ENCODE measurements at places on chromosomes 7 and 10.

DNA sequence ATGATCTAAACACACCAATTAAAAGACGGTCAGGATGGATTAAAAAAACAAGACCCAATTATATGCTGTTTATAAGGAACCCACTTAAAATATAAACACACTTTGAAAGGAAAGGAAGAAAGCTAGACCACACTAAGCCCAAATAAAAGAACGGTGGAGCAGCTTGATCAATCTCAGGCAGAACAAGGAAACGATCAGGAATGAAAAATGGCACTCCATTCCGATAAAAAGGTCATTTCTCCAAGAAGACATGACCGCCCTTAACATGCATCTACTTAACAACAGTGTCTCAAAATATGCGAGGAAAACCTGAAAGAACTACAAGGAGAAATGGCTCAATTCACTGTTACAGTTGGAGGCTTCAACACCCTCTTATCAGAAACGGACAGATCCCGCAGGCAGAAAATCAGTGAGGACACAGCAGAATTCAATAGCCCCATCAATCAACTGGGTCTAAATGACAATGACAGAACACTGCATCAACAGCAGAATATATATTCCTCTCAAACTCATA is 210.0 kb downstream of the MAD1L1 start:
- DNase-seq, result no peak

DNA sequence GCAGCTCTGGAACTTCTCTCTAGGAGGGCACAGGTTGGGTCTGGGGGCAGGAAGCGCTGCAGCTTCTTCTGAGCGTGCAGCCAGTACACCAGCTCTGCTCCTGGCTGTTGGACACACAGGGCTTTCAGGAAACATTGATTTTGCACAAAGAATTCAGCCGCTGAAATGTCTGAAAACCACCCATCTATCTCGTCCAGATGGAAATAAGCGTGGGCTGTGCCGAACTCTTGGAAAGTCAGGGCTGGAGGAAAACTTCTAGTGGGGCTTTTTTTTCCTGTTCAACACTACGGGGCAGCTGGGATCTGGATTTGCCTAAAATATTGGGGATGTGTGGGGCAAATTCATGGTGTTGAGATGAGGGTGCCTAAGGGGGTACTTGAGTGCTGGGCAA is 31.2 kb downstream of the PALD1 start:
- no peak for DNase-seq

DNA sequence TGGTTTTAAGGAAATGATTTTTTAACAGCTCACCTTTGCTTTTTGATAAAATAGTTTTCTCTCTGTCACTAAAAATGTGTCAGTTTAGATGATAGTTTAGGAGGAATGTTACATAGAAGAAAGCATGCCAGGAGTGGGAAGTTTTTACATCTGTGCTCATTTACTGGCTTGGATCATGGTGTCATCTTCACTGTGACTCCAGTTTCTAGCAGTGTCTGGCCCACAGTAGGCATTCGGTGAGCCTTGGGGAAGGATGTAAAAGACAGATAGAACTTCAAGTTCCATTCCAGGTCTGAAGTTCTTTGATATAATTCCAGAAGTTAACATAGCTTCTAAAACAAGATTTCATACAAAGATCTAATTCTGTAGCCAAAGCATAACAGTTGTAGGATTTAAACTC is 259.2 kb downstream of the BICC1 start:
- no peak for DNase-seq

DNA sequence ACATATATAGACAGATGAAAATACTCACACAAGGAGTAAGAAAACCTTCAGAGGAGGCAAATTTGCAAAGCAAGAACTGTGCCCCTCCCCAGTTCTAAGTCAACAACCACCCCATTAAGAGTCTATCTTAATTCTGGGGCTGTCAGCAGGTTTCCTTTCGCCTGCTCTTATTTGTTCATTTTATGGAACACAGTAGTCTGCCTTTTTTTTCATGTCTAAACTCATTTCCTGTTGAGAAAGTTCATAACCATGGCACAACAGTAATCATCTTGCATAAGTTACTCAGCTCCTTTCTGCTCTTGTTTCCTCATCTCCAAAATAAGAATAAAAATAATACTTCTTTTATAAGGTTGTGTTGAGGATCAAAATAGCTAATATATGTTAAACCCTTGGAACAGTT is 25.8 kb upstream of the AMPH start:
- DNase-seq, result no peak

DNA sequence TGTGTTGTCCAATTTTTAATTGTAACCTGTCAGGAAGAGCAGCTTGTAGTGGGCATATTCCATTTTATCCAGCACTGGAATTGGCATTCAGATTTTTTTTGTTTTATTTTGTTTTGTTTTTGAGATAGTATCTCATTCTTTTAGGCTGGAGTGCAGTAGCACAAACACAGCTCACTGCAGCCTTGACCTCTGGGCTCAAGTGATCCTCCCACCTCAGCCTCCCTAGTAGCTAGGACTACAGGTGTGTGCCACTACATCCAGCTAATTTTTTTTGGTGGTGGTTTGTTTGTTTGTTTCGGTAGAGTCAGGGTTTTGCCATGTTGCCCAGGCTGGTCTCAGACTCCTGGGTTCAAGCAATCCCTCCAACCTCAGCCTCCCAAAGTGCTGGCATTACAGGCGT is 44.7 kb downstream of the GUSB start:
- DNase-seq, result no peak

DNA sequence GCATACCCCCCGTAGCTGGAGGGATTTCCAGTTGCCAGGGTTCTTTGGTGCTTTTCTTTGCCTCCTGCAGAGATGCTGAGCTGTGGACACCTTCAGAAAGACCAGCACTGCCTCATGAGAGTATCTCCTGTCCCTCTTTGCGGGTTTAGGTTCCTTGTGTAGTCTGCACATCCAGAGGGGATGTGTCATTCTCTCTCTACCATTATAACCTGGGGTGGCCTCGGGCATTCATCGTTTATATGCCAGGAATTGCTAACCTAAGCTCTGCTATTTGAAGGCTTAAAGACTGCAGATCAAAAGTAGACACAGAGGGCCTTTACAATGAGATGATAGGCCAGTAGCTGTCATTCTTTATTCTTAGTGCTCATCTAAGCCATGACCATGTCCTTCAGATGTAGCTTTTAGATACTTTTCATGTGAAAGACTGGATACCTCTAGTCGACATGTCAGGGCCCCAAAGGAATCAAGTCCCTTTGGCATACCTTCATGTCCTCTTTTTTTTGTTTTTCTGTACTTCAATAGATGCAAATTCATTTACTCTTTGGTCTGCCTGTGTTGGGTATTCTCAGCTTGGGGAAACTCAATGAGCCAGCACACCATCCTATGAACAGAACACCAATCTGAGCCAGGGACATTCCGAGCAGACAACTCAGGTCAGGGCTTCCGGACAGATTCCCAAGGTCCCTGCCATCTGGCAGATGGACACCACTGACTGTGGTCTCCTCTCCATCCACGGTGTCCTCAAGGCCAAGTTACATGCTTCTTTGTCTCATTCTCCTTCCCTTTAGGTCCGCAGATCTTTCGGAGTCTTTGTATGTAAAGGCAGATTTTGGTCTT is 129.3 kb downstream of the NRF1 start:
- DNase-seq, result no peak

DNA sequence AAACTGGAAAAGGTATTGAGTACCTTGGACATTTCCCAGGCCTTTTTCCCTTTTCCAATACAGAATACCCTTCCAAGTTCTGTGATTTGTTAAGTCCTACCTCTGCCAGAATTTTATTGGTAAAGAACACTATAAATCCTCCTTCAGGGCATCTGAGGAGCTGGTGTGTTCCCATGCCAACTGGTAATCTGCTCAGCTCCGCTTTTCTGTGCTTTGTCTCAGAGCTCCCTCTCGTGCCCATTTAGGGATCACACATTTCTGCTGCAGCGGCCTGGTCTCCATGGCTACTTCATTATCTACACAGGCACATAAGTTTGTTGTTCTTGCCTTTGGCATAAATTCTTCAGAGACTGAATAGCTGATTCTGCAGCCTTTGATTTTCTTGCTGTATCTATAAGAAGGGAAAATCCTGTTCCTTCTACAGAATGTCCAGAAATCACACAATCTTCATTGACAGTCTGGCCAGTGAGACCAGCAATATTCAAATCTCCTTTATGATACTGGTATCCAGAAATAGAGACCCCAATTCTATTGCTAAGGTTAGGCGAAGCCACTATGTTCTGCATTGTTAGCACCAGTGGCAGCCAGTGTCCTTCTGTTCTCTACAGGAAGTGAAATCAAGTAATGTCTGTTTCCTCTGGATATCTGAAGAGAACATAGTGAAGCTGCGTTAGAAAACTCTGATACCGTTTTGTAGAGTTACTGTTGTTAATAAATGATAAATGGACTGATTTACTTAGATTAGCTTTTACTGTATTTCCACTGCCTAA is 51.9 kb downstream of the DENND11 start:
- no peak for DNase-seq

GRCh38 chr10:63206997-63207811 is 74.1 kb downstream of the NRBF2 start:
- no peak for DNase-seq

- no peak for DNase-seq
Measured at GRCh38 chr7:16021851-16022250, 335.4 kb upstream of the MEOX2 start.

DNA sequence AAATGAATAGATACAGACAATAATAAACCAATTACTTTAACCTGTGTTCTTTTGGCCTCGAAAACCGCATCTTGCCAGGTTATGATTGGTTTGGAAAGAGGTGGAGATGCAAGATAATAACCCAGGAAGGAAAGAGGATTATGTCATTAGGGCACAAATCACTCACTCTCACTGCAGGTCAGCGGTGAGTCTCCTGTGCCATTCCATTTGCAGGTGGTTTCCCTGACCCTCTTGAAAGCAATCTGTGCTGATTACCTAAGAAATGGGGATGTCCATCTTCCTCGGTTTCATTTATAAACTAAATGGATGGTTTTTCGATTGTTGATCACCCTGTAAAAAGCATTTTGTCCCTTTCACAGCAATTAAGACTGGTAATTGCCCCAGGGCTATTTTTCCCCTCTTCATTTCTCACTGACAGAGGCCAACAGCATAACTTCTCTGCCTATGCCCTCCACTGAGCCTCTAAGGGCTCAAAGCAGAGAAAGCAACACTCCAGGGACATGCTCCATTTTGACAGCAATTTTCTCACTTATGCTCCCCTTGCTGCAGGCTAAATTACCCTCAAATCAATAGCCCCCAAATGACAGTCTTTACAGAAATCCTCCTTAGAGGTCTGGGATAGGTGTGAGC is 257.5 kb downstream of the IPMK start:
- DNase-seq, result no peak

GRCh38 chr10:14074062-14074884 is 256.5 kb downstream of the FRMD4A start:
- no peak for DNase-seq

- DNase-seq, result no peak
Measured at GRCh38 chr10:43372765-43373361, 1.4 kb downstream of the FXYD4 start.

- DNase-seq, result no peak
Measured at GRCh38 chr10:46555366-46555712, 1.1 kb downstream of the GPRIN2 start.

- DNase-seq, result no peak
Measured at GRCh38 chr7:157360483-157361025, 23.8 kb downstream of the DNAJB6 start.

DNA sequence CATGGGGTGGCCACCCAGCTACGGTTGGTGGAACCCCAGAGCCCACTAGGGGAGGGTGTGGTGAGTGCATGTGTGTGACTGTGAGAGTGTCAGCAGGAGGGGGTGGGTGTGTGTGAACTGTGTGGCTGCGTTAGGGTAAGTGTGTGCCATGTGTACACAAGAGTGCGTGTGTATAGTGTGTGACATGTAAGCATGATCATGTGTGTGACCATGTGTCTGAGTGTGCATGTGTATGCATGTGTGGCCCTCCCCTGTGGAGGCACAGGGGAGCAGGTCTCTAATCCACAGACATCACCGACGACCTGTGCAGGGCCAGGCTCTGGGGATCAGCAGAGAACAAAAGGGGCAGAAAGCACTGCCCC is 3.5 kb upstream of the CFAP46 start:
- no peak for DNase-seq

DNA sequence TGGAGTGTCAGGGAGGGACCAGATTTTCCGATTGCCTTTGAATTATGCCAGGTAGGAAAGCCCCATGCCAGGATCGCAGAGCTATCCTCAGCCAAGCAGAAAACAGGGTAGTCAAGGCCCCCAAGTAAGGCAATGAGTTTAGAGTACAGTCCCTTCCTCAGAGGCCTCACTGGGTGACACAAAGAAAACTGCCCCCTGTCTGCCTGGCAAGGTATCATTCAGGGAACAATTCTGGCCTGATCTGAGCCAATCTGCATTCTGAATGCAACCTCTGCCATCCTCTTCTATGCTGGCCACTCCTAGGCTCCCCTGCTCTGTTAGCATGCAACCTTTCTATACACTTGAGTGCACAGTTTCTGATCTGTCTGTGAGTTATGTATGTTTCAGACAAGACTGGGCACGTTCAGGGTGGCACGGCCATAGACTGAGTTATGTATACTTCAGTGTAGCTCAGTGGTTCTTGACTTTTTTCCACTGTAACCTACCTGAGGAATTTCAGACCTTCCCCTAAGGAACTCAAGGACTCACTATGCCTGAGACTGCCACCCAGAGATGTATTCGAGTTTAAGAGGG is 336.8 kb downstream of the PLXNA4 start:
- DNase-seq, result no peak

GRCh38 chr7:2068693-2069471 is 163.9 kb downstream of the MAD1L1 start:
- DNase-seq, result no peak

DNA sequence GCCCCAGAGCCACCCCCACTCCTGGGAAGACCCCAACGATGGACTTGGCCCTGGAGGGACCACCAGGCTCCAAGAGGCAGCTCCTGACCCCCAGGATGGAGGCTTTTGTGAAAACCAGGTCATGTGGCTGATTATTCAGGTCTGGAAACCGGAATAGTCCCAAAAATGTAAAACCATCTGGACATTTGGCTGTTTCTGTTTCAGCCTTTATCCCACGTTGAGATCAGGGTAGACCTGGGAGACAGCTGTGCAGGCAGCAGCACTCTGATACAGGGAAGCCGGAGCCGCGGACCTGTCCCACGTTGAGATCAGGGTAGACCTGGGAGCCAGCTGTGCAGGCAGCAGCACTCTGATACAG is 7.1 kb upstream of the ADGRA1 start:
- DNase-seq, result no peak

- no peak for DNase-seq
Measured at GRCh38 chr10:14776546-14776945, 1.8 kb upstream of the FAM107B start.

- DNase-seq, result no peak
Measured at GRCh38 chr7:30652698-30653641, 29.3 kb downstream of the CRHR2 start.
